ENCODE measurements at places on chromosomes 13 and 19. TPM values are rescaled to one million over a fixed set of nuclear protein-coding genes. Genes with fewer than 3 reads are reported as not detected.

DNA sequence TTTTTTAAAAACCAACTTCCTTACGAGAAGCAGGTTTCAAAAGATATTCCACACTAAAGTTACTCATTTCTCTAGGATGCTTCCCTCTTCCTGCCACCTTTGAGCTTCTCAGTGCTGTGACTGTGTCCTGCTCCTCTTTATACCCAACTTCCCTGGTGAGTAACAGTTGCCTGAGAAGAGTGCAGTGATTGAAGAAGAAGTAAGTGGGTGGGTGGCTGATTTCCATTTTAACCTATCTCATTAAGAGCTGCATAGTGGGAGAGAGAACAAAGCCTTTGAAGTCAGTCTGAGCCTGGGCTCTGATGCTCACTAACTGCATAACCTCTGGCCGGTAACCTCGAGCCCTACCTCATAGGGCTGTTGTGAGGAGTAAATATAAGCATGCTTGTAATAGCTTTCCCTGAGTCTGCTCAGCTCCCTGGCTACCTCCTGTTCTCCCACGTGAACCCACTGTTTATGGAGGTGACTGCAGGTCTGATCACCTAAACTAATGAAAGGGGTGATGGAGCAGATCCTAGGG lies 977.3 kb downstream of the UQCRFS1 start:
- no peak for DNase-seq

- peak; percentile 81 for DNase-seq
Measured at GRCh38 chr19:11378319-11379189, 4.1 kb downstream of the SWSAP1 start.

- peak; percentile 79 for DNase-seq
Measured at GRCh38 chr19:49554701-49555181, 25.6 kb downstream of the NOSIP start.

- no peak for DNase-seq
Measured at GRCh38 chr19:56089344-56089743, 31.8 kb downstream of the ZNF787 start.

DNA sequence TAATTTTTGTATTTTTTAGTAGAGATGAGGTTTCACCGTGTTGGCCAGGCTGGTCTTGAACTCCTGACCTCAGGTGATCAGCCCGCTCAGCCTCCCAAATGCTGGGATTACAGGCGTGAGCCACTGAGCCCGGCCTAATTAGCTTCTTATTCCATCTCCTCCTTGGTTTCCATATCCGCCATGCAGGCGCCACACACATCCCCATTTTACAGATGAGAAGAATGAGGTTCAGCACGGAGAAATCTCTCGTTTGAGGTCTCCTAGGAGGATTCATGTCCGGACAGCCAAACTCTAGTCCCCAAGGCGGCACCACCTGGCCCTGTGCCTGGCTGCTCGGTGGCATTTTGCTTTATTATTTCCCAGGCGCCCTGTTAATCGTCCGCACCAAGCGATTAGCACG lies 46.2 kb upstream of the PTPRS start:
- DNase-seq, result no peak

- DNase-seq, result no peak
Measured at GRCh38 chr13:41361491-41361890, 50.4 kb downstream of the NAA16 start.

DNA sequence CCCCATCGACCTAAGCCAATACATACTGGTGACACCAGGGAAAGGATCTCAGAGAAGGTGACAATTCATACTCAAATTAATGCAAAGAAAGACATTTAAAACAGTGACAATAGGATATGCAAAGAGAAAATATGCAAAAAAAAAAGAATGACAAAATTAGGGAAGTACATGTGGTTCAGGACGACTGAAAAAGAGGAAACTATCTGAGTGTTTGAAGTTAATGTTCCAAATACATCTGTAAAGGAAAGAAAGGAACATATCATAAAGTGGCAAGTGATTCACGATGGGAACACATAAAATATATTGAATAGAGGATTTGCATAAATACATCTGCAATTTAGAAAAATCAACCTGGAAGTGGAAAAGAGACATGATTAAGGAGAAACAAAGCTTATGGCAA lies 441.4 kb downstream of the SLITRK5 start:
- no peak for DNase-seq

DNA sequence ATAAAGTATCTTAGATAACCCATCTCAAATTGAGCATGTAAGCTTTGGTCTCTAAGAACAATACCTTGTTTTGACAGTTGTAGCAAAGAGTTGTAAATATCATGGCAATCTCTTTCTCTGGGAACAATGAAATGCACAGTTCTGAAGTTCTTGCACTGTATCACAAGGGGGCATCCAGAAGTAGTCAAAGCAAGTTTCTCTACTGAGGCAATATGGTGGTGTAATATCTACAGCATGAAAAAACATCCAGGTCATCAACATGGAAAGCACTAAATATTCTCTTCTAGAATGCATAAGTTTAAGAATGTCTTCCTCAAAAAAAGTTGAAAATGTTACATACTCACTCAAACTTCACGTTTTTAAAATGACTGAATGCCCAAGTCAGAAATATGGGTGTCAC lies 19.6 kb downstream of the MTMR6 start:
- peak; percentile 17 for DNase-seq

- no peak for DNase-seq
Measured at GRCh38 chr13:111494641-111495040, 174.2 kb downstream of the TEX29 start.

DNA sequence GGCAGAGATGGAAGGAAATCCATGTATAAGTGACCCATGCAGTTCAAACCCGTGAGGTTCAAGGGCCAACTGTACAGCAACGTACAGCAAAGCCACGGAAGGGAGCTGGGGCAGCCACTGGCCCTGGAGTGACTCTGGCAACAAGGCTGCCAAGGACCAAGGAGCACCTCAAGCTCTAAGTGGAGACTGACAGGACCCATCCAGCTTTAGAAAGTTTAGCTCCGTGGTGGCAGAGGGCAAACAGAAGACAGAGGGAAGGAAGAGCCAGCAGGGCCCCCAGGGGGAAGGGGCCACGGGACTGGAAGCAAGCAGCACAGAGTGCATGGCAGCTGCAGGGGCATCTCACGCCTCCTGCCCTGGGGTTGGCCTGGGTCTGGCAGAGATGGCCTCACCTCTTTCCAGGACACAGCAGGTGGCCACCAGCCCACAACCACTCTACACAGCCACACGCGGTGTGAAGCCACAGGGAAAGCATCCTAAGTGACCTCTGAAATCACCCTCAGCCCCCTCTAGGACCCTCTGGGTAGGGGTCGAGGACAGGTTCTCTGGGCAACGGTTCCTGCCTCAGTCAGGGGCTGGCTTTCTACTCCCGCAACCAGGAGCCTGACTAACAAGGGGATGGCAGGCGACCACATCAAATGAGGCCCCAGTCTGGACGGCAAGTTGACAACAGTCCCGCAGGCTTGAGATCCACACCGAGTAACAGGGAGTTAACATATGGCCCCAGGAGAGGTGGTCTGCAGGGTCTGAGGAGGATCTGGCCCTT lies 3.8 kb downstream of the MIER2 start:
- no peak for DNase-seq

GRCh38 chr19:16229322-16229641 lies 31.6 kb downstream of the AP1M1 start:
- DNase-seq, result no peak

- DNase-seq, result no peak
Measured at GRCh38 chr13:88068975-88069374, 397.8 kb downstream of the SLITRK5 start.

GRCh38 chr13:76024151-76024550 lies 388.0 kb downstream of the LMO7 start:
- no peak for DNase-seq

GRCh38 chr19:55640577-55641425 lies at the start of gene ZNF580:
Gene ZNF580 (plus strand): TSS chr19:55641002. CDS start chr19:55642509, 1,507 bp downstream.
- DNase-seq, result peak; percentile 69

DNA sequence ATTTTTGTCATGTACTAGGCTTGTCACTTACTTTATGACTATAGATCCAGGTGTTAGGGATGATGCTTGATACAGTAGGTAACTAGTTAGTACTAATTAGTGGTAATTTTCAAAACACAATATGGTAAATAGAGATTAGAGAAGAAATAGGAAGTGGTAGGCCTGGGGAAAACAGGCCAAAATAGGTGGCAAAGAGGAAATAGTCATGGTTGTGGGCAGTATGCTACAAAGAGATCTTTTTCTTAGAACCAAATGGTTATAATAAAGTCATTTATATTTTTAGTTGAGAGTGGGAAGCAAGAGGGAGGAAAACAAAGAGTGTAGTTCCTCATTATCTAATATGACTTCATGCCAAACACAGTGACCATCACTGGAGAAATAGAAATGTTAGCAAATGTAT lies 9.1 kb upstream of the VWA8 start:
- no peak for DNase-seq

GRCh38 chr19:48445256-48445605 lies 552 bp upstream of the GRWD1 start:
- peak; percentile 91 for DNase-seq

GRCh38 chr13:51235186-51235585 lies 13.0 kb downstream of the FAM124A start:
- no peak for DNase-seq

GRCh38 chr13:90618133-90618532 lies 729.4 kb upstream of the MIR17HG start:
- no peak for DNase-seq

DNA sequence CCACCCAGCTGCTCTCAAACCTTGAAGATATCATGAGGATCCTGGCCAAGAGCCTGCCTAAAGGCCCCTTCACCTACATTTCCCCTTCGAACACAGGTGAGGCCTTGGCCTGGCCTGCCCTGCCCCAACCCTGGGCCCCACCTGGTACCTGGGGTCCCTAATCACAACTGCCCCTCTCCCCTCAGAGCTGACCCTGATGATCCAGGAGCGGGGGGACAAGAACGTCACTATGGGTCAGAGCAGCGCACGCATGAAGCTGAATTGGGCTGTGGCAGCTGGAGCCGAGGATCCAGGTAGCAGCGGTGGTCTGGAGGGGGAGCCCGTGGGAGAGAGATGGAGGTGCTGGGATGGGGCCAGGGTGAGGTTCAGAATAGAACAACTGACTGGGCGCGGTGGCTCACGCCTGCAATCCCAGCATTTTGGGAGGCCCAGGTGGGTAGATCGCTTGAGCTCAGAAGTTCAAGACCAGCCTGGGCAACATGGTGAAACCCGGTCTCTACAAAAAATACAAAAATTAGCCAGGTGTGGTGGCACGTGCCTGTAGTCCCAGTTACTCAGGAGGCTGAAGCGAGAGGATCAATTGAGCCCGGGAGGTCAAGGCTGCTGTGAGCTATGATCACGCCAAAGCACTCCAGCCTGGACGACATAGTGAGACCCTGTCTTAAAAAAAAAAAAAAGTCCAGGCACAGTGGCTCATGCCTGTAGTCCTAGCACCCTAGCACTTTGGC lies 17.5 kb downstream of the DDX39A start:
- no peak for DNase-seq

- no peak for DNase-seq
Measured at GRCh38 chr19:58385891-58386575, 1.0 kb upstream of the RPS5 start.

GRCh38 chr13:23660249-23660648 lies 90.0 kb downstream of the TNFRSF19 start:
- no peak for DNase-seq

DNA sequence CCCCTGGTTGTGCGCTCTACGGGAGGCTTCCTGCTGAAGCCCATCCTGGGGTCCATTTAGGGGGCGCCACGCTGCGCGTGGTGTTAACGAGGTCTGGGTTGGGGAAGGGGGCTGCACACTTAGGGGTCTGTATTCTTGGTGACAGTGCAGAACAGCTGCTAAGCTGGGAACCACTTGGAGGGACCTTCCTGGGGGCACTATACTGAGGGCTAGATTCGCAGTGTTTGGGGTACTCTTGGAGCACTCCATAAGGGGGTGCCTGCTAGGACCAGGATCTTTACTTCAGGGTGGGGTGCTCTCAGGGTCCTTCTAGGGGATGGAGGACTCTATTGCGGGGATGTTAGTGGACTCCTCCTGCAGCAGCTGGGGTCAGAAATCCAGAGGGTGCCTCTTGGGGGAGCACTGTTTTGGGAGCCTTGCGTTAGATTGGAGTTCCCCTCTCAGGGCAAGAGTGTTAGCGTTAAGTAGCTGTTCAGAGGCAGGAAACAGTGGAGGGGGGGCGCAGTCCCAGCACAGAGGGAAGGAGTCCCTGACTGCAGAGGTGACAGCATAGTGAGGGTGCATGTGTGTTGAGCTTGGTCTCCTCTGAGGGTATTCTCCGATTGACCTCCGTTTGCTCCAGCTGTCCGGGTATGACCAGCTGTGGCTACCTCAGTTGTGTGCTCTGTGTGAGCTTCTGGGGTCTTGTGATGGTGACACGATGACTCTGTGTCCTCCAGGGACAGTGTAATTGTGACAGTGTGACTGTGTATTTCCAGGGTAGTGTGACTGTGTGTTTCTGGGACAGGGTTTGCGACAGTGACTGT lies 1.1 kb downstream of the PDE4A start:
- no peak for DNase-seq

DNA sequence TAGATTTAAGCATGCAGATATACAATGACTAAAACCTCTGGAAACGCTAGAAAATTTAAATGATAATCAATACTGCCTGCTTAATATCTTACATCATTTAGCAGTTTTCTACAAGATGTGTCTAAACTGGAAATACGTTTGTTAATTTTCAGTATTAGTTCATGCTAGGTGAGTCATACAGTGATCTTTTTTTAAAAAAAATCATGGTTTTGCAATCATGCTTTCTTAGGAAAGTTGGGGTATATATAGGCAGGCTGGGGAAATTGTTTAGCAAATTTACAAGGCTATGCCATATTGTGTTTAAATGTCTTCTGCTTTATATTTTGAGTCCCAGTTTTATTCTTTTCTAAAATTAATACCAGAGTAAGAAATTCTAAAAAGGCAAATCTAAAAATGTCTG lies 245.4 kb upstream of the SPRY2 start:
- peak; percentile 15 for DNase-seq

Gene IL17D
- total RNA-seq, result 4.9 TPM

Gene PRSS57
- total RNA-seq, result not detected

Gene EMP3
- 258 TPM for total RNA-seq

Gene OR7C1
- 0.06 TPM for total RNA-seq

Gene PTH2
- total RNA-seq, result not detected

Gene MYBPC2
- 0.11 TPM for total RNA-seq

Gene PTGER1
- not detected for total RNA-seq

Gene ZNF723
- not detected for total RNA-seq

Gene IZUMO2
- total RNA-seq, result not detected

Data from LHCN-M2 (cell line).